Progenitor cell of endocrine pancreas (in vitro differentiated cells): ENCODE measurements at places on chromosomes 7 and 10. TPM values are rescaled to one million over a fixed set of nuclear protein-coding genes. Genes with fewer than 3 reads are reported as not detected.

GRCh38 chr7:21355406-21355874, 72.4 kb upstream of the SP4 start:
- H3K27me3 ChIP-seq, result peaks cover 6% of the 10 kb centered on the region
- no peak overlapping the region for H3K27ac ChIP-seq
- no peak for DNase-seq
- H3K4me3 ChIP-seq, result no peak overlapping the region
- no peaks in the 10 kb centered on the region for H3K36me3 ChIP-seq
- no peaks in the 10 kb centered on the region for H3K4me1 ChIP-seq

DNA sequence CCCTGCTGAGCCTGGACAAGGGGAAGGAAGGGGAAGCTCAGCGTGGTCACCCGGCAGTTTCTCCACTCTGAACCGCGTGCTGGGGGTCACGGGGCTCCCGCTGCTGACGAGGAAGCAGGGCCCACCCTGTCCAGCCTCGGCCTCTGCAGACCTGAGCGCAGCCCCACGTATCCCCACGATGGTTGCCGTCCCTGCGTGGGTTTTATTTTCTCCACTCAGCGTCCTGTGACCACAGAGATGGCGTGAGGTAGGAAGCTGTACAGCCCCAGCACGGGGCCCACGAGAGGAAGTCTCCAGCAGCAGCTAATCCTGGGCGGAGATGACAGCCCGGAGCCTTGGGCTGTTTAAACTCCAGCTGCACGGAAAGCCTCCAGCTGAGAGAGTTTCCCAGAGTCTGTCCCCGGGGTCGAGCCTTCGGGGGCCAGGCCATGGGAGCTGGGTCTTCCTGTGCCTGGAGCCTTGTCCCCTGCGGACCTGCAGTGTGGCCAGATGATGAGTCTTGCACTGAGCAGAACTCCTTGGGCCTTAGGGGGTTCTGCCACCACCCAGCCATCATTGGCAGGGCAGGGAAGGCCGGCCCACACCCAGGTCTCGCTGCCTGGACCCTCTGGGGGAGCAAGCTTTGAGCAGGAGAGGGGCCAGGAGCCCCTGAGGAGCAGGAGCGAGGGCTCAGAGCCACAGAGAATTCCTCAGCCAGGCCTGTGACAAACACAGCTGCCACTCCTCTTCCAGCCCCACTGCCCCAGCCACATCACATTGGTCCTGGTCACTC, 72.8 kb upstream of the FAM20C start:
- no peak overlapping the region for H3K4me3 ChIP-seq
- H3K4me1 ChIP-seq, result peaks cover 9% of the 10 kb centered on the region
- H3K27me3 ChIP-seq, result peaks cover 48% of the 10 kb centered on the region
- no peak overlapping the region for H3K27ac ChIP-seq
- DNase-seq, result no peak

NEUROD6 gene
- total RNA-seq, result not detected in 2 replicates

AKR1B15 gene
- not detected in 2 replicates for total RNA-seq

C10orf67 gene
- 0.38 TPM in 1 of 2 replicates, not detected in the other for total RNA-seq

XRCC2 gene
- 12.2 and 13.8 TPM in 2 replicates for total RNA-seq

SLC4A2 gene
- 208 and 213 TPM in 2 replicates for total RNA-seq

DNA sequence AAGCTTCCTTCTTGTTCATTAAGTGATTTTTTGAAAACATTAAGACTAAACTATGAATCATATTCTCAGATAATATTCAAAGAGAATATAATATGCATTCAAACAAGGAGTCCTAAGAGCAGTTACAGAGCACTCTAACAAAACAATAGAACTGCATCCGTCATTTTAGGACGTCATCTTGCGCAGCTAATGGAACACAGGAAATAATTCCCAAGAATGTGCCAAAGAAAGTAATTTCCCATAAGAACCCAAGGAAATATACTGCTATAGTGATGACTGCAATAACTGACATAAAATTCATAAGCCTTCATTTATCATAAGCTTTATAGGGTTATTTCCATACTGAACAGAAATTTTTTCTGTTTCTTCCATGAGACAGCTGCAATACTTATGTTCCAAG, 28.3 kb upstream of the CASD1 start:
- H3K4me1 ChIP-seq, result peaks cover 4% of the 10 kb centered on the region
- no peak overlapping the region for H3K4me3 ChIP-seq
- no peaks in the 10 kb centered on the region for H3K27me3 ChIP-seq
- no peaks in the 10 kb centered on the region for H3K36me3 ChIP-seq

NEURL1 gene
- total RNA-seq, result 17.6 and 21.5 TPM in 2 replicates

DNA sequence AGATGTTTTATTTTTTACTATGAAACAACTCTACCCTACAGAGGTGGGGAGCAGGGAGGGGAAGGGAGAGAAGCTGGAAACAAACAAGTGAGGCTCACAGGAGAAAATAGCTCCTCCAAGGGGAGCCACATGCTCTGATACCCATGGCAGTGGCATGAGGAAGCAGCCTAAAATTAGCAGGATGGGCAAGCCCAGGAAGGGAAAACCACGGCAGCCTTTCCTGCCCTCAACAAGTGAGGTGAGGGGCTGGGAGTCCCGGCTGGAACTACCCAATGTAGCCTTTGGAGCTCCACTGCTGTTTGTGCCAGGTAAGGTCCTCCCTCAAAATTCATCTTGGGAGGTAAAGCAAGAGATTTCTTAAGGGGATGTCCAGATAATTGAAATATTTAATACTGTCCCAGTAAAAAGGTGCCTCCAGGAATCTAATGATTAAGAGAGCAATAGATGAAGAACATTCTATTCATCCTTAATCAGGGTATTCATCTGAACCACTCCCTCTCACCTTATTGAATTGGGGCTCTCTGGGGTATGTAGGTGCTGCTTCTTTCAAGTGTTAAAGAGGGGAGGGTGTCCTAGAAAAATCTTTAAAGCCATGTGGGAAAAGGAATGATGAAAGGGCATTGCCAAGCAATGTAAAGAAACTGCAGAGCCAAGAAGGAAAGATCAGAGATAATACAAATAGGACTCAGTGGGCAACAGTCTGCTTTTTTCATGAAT, 12.8 kb upstream of the HERC4 start:
- H3K36me3 ChIP-seq, result no peaks in the 10 kb centered on the region
- H3K27ac ChIP-seq, result no peak overlapping the region
- DNase-seq, result no peak
- H3K4me1 ChIP-seq, result no peaks in the 10 kb centered on the region
- no peak overlapping the region for H3K4me3 ChIP-seq

DNA sequence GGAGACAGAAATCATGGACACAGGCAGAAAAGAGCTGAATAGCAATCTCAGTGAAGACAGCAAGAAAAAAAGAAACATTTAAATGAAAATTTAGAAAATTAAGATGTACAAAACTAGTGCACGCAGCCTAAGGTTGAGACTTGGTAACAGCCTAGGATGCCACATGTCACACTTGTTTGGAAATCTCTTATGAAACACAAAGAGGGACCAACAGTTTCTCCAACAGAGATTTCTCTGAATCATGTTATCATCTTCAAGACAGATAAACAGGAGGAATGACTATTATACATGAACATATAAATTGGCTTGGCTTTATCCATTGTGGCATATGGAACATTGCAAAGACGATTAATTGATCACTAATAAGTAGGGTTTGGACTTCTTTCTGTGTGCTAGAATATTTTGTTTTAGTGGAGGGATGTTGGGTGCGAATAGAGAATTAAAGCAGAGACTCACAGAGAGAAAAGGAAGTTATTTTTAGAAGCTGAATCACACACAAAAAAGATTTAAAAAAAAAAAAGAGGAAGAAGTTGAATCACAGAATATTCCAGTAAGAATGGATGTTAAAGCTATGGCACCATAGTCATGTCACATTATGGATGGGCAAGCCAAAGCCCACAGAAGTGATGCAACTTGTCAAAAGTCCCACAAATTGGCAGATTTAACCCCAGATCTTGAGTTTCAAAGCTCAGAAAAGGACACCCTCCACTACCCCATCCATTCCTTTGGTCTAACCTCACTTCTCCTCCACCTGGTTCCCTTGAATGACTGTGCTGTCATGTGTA, 91.6 kb downstream of the MYOF start:
- no peaks in the 10 kb centered on the region for H3K27me3 ChIP-seq
- H3K36me3 ChIP-seq, result no peaks in the 10 kb centered on the region
- no peaks in the 10 kb centered on the region for H3K4me1 ChIP-seq
- DNase-seq, result no peak
- H3K27ac ChIP-seq, result no peak overlapping the region

- H3K27me3 ChIP-seq, result peaks cover 21% of the 10 kb centered on the region
- H3K27ac ChIP-seq, result peak within 1 kb of the TSS; percentile 99
- peak; percentile 70 for DNase-seq
- peak within 1 kb of the TSS; percentile 92 for H3K4me3 ChIP-seq
Measured at GRCh38 chr7:55964261-55965099, at the start of gene NIPSNAP2. TSS of gene NIPSNAP2 (plus strand) at chr7:55964585. CDS start at chr7:55964610, 25 bp downstream.

DNA sequence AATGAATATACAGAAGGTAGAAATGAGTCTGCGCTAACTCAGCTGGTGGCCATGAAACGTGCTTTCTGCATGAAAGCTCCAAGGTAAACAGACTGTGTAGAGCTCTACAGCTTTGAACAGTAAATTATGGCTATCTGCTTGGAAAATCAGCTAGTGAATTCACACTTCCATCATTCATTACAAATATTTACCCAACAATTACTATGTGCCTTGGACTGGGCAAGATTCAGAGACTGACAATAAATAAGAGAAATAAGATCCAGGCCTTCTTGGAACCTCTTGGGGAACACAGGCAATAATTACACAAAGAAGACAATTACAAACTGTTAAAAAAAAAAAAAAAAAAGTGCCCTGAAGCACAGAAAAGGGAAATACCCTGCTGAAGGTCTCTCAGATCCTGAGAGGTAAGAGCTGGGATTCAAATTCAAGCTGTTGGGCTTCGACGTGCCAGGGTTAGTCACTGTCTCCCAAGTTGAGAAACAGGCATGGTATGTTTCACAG, 15.8 kb downstream of the TSPAN12 start:
- H3K4me3 ChIP-seq, result no peak overlapping the region
- H3K27ac ChIP-seq, result peak overlapping the region; percentile 50
- peaks cover 20% of the 10 kb centered on the region for H3K4me1 ChIP-seq
- no peak for DNase-seq

GRCh38 chr7:100122067-100122466, 2.6 kb downstream of the CNPY4 start:
- peak overlapping the region; percentile 65 for H3K27ac ChIP-seq
- no peaks in the 10 kb centered on the region for H3K27me3 ChIP-seq
- no peak for DNase-seq
- peaks cover 18% of the 10 kb centered on the region for H3K4me1 ChIP-seq
- H3K36me3 ChIP-seq, result no peaks in the 10 kb centered on the region
- H3K4me3 ChIP-seq, result no peak overlapping the region

- no peak overlapping the region for H3K4me3 ChIP-seq
- H3K36me3 ChIP-seq, result peaks cover 7% of the 10 kb centered on the region
- H3K27me3 ChIP-seq, result no peaks in the 10 kb centered on the region
- H3K4me1 ChIP-seq, result peaks cover 17% of the 10 kb centered on the region
- peak overlapping the region; percentile 27 for H3K27ac ChIP-seq
- DNase-seq, result no peak
Measured at GRCh38 chr7:35865287-35865686, 64.4 kb downstream of the SEPTIN7 start.

DNA sequence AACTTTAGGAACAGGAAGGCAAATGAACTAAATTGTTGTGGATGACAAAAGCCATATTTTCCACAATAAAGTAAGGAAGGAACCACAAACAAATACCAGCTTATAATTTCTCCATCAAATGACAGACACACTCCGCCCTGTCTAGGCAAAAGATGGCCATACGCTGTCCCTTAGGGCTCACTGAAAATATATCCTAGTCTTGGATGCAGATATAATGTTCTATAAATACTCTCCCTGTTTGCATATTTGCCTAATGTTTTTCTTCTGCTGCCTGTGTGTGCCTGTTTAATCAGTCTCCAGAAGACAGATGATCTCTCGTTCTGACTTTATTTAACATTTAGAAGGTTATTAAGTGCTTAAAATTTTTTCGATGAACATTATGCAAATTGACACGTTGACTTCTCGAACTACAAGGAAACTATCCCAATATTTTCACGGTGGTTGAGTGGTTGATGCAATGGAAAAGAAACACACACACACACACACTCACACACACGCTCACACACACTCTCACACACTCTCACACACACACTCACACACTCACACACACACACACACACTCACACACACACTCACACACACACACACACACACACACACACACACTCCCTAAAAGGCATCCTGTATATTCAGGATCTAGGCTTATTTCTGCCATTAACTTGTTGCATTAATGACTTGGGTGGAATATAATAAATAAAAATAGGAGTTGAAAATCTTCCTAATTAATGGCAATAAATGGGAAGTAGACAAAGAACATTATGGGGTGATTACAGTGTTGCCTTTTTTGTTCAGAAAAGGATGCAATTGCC, 297.1 kb downstream of the PRPF18 start:
- no peaks in the 10 kb centered on the region for H3K4me1 ChIP-seq
- no peak for DNase-seq
- H3K27ac ChIP-seq, result no peak overlapping the region
- no peak overlapping the region for H3K4me3 ChIP-seq
- H3K36me3 ChIP-seq, result no peaks in the 10 kb centered on the region

DNA sequence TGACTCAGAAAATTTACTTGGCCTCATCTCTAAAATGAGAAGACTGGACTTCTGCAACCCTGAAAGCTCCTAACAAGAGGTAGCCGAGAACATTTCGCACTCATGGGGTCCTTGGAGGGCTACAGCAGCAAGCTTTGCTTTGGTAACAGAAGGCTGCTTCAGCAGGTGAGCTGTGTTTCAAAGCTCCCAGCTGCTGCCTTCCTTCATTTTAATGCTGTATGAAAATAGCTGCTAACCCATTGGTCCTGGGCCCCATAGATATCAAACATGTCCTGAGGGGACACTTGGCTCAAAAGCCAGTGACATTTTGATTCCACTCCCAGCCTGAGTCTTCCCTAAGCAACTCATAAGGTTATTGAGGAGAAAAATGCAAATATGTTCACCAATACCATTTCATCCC, 14.3 kb upstream of the MALSU1 start:
- no peak for DNase-seq
- H3K36me3 ChIP-seq, result no peaks in the 10 kb centered on the region
- H3K27me3 ChIP-seq, result no peaks in the 10 kb centered on the region
- H3K27ac ChIP-seq, result peak overlapping the region; percentile 37
- no peaks in the 10 kb centered on the region for H3K4me1 ChIP-seq

- no peaks in the 10 kb centered on the region for H3K4me1 ChIP-seq
- no peak for DNase-seq
- H3K27me3 ChIP-seq, result no peaks in the 10 kb centered on the region
- no peaks in the 10 kb centered on the region for H3K36me3 ChIP-seq
Measured at GRCh38 chr10:4780782-4781181, 45.2 kb upstream of the AKR1E2 start.

CYP2E1 gene
- total RNA-seq, result 0.91 and 1.4 TPM in 2 replicates

DNA sequence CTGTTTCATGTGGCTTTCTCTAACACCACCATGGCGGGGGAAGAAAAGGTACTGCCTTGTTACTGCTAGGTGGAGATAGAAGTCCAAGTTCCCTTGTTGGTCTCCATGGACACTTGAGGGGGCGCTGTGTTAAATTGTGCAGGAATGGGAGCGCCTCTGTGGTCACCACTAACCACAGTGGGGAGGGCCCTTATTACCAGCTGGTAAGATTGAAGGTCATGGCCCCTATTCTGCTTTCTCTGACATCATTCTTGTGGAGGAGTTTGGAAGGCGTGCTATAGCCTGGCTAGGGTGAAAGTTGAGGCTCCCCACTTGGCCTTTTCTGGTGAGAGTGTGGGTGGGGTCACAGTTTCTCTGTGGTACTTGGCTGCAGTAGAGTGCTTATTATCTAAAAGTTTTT, 14.9 kb upstream of the MXI1 start:
- no peak overlapping the region for H3K27ac ChIP-seq
- H3K4me3 ChIP-seq, result no peak overlapping the region
- peaks cover 3% of the 10 kb centered on the region for H3K27me3 ChIP-seq
- no peak for DNase-seq
- no peaks in the 10 kb centered on the region for H3K36me3 ChIP-seq

GRCh38 chr7:94450044-94450697, 55.5 kb downstream of the COL1A2 start:
- H3K27me3 ChIP-seq, result no peaks in the 10 kb centered on the region
- peaks cover 22% of the 10 kb centered on the region for H3K4me1 ChIP-seq
- H3K36me3 ChIP-seq, result no peaks in the 10 kb centered on the region
- no peak overlapping the region for H3K4me3 ChIP-seq
- no peak for DNase-seq
